ENCODE measurements at places on chromosomes 3 and 15.

GRCh38 chr3:38040401-38040800 is 1.4 kb downstream of the DLEC1 start:
- no peak for DNase-seq

- no peak for DNase-seq
Observed at GRCh38 chr15:71250936-71251583, 135.8 kb downstream of the THSD4 start.

DNA sequence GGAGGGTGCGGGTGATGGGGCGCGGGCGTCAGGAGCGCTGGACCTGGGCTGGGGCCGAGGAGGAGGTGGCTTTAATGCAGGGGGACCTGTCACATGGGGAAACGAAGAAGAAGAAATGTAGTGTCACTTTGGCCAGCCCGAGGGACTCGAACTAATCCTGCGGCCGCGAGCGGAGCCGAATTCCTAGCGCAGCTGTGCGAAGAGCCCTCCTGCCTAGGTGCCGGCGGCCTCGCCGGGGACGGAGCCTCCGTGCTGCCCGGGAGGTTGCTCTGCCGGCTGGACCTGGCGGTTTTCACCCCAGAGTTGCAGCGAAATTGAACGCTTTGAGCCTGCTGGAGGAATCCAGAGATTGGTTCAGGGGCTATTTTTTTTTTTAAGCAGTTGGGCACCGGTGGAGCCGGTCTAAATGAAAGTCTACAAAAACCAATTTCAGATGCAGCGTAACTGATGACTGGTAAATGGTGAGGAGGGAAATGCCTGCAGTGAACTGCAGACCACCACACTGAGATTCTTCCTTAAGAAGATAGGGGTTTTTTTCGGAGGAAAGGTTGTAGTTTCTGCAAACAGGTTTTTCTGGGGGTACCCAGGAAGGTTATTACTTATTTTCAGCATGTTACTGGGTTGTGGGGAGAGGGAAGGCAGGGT is 662 bp downstream of the TMEM108 start:
- no peak for DNase-seq

- DNase-seq = no peak
Observed at GRCh38 chr15:73607405-73607804, 25.8 kb downstream of the NPTN start.

- DNase-seq = no peak
Observed at GRCh38 chr3:194257151-194257621, 93.9 kb downstream of the CPN2 start.

DNA sequence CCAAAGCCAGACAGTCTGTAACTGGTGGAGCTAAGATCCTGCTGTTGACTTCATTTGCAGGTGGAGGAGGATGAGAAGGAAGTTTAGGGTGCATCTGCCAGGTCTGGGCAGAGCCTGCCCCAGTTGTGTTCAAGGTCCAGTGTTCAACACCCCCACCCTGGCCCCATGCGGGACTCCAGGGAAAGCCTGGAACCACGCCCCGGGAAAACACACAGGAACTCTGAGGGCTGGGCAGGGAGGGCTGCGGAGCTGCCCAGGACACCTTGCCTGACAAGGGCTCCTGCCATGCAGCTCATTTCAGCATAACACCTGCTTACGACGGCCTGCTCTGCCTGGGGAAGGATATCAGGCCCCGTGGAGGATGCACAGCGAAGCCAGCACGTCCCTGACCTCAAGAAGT is 286.3 kb downstream of the XXYLT1 start:
- DNase-seq = no peak

GRCh38 chr15:85831415-85832113 is 36.8 kb upstream of the KLHL25 start:
- DNase-seq = no peak

DNA sequence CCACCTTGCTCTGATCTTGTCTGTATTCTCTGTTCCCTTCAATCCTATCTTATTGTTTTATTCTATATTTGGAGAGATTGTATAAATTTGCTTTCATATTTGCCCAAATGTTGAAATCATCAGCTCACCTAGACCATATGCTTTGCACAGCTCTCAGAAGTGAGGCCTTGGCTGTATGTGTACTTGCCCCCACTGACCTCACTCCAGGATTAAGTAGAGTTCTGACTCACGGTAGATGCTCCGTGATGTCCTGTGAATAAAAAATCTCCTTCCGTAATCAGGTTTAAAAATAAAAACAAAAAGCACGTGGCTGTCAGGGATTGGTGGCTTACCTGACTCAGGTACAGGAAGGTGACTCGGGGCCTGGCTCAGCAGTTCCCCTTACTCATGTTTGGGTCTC is 162.2 kb downstream of the RYR3 start:
- no peak for DNase-seq

DNA sequence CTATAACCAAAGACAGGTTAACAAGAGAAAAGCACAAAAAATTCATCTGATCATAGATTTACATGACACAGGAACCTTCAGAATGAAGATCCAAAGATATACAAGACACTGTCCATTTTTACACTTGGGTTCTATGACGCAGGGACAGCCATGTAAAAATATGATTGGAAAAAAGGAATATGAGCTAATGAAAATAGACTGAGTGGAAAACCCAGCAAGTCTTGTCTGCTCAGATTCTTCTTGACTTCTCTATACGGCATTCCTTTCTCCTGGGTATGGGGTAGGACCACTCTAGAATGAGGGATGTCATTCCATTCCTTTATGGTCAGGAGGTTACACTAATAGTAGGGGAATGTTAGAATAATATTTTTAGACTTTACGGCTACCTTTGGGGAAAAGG is 46.9 kb downstream of the WDR49 start:
- no peak for DNase-seq

GRCh38 chr3:64488939-64489338 is 198.9 kb downstream of the ADAMTS9 start:
- no peak for DNase-seq

DNA sequence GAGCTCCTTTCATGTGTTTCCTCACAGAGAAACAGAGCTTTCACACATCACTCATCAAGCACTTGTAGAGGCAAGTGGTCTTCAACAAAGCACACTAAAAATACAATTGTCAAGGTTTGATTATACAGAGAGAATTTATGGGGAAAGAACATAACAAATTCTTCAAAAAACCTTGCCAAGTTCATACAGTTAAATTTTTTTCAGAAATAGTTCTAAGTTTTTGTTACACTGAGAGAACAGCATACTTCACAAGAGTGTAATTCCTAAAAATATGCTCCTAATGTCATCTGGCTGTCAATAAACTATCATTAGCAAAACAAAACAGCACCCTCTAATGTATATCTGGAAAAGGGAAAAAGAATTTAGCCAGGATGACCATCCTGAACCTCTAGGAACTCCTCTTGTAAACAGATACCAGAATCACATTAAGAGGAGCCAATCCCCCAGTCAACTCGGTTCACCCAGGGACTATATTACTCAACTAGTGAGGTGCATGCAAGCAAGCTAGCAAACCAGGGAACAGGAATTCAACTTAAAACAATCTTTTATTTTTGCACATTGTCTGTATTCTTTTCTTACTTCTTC is 63.3 kb downstream of the RAD18 start:
- DNase-seq = no peak
